NB4 (cell line): ENCODE measurements at places on chromosomes 1 and 21.

DNA sequence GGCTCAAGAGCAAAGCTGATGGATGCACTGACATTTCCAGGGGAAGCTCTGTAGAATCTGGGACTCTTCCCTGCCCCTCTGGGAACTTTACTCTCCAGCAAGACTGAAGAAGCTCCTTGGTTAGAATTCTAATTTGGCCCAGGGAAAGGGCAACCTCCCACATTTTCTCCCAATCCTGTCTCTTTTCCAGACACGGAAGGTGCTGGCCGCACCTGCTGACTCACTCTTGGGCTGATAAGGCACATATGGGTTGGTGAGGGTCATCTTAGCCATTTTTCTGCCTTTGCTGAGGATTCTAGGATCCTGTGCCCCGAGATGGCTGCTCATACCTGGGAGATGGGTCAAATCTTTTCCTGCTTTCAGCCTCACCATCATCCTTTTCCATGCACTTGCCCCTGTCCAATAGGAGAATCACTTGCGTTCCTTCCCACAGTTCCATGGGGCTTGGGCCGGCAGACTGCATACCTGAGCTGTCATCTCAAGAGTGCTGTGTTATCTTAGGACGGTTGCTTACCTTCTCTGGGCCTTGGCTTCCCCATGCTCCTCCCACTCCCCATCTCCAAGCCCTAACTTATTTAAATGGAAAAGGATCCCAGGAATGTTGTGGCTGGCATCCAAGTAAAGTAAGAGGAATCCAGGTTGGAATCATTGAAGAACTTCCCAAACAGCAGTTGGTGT, 1.3 kb downstream of the TINAGL1 start:
- DNase-seq: no peak

DNA sequence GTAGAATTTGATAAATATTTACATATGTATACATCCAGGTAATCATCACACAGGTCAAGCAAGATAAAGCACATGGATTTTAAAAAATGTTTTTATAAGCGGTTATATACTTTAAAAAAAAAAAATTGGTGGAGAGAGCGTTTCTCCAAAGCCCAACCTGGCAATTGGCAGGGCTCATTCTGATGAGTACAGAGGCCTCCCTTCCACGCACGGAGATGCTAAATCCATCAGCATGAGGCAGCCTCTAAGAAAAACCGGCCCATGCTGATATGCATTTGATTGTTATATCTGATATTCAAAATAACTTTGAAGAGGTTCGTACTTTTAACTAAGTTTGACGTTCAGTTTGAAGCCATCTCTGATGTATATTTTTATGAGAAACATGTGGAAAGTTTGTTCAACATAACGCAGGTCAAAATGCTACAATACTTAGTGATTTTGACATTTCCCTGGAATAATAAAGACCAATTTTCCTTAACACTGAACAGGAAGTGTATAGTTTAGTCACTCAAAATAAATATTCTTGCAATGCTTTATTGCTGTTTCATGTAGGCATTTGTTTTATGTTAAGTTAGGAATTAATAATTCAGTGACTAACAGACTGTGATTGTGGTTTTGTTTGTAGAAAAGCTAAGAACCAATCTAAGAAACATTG, 151.7 kb downstream of the NR5A2 start:
- DNase-seq: no peak

- no peak for DNase-seq
Measured at GRCh38 chr1:32894681-32895080, 6.5 kb downstream of the TMEM54 start.

DNA sequence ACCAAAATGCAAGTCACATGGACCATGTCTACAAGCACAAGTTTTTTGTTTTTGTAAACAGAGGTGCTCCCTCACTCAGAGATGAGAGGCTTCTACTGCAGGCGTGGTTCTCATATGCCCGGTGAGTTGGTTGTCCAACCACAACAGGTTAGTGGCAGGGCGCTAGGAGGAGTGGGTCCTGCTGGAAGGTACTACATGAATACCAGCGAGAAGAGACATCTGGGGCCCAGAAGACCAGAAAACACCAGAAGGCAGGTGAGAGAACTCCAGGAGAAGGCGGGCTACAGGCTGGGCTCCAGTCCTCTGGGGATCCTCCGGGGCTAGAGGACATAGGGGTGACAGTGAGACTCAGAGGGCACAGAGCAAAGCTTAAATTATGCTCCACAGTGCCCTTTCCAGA, 366.5 kb downstream of the MATN1 start:
- no peak for DNase-seq

GRCh38 chr1:26281971-26282370, 2.1 kb downstream of the SH3BGRL3 start:
- peak; percentile 80 for DNase-seq
